Jurkat, Clone E6-1 (cell line): ENCODE measurements at places on chromosomes 7 and 10.

DNA sequence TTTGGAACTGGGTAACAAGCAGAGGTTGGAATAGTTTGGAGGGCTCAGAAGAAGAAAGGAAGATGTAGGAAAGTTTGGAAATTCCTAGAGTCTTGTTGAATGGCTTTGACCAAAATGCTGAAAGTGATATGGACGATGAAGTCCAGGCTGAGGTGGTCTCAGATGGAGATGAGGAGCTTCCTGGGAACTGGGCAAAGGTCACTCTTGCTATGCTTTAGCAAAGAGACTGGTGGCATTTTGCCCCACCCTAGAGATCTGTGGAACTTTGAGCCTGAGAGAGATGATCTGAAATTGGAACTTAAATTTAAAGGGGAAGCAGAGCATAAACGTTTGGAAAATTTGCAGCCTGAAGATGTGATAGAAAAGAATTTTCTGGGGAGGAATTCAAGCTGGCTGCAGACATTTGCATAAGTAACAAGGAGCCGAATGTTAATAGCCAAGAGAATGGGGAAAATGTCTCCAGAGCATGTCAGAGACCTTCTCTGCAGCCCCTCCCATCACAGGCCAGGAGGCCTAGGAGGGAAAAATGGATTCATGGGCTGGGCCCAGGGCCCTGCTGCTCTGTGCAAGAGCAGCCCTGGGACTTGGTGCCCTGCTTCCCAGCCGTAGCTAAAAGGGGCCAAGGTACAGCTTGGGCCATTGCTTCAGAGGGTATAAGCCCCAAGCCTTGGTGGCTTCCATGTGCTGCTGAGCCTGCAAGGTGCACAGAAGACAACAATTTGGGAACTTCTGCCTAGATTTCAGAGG lies 3.6 kb downstream of the PDSS1 start:
- no peak for DNase-seq

GRCh38 chr10:71832967-71833366 lies 18.1 kb downstream of the PSAP start:
- DNase-seq, result no peak

DNA sequence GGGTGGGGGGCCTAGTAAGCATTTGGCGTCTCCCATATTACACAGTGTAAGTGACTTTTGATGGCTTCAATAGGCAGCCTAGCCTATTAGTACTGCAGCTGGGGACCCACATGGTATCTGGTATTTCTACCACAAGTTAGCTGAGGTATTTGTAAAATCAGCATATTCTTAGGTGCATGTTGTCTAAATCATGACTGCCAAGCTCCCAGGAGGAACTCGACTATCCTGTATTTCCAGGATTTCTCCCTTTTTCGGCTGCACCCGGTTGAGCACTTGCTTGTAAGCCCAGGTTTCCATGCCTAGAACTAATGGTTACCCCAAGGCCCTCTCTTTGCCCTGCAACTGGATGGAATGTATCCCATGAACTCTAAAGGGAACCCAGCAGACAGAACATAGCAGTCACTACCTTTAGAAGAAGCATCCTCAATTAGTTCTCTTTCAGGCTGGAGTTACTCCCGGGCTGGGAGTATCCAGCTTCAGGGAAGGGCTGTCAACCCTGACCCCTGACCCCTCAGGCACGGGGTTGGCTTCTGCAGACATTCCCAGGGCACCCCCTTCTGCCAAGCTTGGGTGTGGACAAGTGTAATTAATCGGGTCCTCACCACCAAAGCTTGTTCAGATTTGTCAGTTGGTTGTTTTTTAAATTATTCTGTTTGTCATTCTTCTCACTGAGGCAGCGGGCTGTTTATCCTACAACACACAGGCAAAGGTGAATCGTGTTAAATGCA lies 90.3 kb upstream of the PARD3 start:
- no peak for DNase-seq

GRCh38 chr7:39670052-39670451 lies 46.7 kb downstream of the RALA start:
- no peak for DNase-seq

- no peak for DNase-seq
These were observed 1146.6 kb upstream of the C7orf33 start for GRCh38 chr7:147443942-147444341.

DNA sequence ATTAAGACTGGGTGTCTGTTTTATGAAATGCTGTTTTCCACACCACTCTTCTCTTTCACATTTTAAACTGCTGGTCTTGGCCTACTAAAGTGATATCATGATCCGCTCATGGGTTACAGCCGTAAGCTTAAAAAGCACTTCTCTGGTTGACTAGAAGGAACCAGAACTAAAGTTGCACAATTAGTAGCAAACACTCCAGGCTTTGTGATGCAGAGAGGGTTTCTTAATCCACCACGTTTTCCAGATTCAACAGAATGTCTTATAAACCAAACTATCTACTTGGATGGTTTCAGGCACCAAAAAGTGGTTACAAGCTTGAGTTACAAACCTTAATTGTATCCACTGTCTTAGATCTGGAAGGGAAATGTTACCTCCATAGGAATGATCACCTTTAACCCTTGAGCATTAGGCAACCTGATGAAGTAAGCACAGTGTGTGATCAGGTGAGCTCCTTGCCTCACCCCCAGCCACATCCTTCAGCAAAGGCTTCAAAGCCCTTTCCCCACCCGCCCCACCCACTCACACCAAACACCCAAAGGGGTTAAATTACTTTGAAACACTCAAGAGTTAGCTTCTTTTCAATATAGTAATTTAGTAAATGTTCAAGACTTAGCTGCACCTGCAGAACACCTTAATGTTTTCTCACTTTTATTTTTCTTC lies 3.5 kb downstream of the ELMO1 start:
- DNase-seq, result no peak

GRCh38 chr10:7412237-7412927 lies 1.5 kb upstream of the SFMBT2 start:
- DNase-seq, result no peak

DNA sequence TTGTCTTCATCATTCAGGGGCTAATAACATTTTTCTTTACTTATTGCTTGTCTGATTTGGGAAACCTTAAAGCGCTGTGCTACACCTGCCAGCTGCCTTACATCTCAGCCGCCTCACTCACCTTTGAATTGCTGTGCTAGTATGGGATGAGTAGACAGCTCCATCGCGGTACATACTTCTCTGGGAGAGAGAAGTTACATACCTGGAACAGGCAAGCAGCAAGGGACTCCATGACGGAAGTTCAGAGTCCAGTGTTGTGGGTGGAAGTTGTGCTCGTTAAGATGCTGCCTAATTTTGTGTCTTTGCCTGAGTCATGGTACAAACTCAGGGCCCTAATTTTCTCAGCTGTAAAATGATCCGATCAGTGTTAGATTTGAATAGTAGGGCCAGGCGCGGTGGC lies 1.9 kb downstream of the NUB1 start:
- DNase-seq, result no peak

- no peak for DNase-seq
These were observed 9.7 kb downstream of the MXI1 start for GRCh38 chr10:110216942-110217661.

GRCh38 chr10:87976101-87976743 lies 112.8 kb downstream of the PTEN start:
- DNase-seq, result no peak

GRCh38 chr7:108421720-108422331 lies 34.4 kb downstream of the NRCAM start:
- DNase-seq, result no peak

DNA sequence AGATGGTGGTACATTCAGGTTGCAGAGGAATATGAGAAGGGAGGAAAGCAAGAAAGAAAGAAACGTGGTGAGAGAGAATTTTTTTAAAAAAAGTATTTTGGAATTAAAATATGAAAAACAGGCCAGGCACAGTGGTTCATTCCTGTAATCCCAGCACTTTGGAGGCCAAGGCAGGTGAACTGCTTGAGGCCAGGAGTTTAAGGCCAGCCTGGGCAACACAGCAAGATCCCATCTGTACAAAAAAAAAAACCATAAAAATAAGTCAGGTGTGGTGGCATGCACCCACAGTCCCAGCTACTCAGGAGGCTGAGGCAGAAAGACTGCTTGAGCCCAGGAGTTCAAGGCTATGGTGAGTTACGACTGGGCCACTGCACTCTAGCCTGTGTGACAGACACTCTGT lies 112.1 kb downstream of the PARD3 start:
- no peak for DNase-seq

- no peak for DNase-seq
These were observed 51.4 kb upstream of the AMPH start for GRCh38 chr7:38682606-38683005.

DNA sequence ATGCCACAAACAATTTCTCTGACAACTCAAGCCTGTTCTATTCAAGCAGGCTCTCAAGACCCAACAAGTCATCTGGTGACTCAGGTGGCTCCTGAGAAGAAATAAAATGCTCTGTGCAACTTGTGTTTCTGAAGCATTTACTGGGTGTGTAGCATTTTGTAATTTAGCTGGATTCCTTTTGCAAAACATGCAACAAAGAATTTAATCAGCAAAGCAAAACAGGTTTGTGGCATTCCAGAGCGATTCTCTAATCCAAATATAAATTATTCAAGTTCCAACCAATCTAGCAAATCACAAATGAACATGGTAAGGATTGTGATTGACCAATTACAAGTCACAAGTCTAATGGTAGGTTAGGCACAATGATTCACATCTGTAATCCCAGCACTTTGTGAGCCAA lies 39.8 kb upstream of the C10orf67 start:
- no peak for DNase-seq

GRCh38 chr7:33779216-33779615 lies 126.1 kb upstream of the BMPER start:
- no peak for DNase-seq

DNA sequence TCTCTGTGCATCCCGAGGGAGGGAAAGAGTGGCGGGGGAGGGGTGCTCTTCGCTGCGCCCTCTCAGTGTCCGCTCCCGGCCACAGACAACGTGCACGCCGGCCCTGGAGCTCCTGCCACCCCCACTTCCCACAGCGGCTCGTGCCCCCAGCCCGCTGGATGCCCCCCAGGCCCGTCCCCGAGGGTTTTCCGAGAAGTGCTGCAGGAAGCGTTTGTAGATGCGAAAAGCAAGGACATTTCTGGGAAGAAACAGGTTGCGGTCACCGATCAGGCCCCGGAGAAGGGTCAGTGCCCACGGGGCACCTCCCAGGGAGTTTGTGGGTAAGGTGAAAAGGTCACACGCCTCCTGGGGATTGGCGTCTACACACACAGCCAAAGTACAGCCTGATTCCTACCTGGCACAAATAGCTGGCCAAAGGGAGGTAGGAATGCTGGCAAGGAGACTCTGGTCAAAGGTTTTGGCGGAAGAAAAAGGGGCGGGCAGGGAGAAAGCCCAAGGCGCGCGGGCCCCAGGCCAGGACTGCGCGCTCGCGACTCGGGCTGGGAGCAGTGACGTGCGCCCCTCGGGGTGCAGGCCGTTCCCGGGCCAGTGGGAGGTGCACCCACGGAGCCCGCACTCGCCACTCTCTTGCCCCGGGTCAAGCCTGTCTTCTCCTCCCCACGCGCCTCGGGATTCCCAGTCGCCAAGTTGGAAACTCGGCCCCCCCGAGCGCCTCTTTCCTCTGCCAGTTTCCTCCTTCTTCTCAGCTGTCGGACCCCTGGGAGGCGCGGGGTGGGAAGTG lies 1.5 kb upstream of the NRP1 start:
- DNase-seq, result no peak

DNA sequence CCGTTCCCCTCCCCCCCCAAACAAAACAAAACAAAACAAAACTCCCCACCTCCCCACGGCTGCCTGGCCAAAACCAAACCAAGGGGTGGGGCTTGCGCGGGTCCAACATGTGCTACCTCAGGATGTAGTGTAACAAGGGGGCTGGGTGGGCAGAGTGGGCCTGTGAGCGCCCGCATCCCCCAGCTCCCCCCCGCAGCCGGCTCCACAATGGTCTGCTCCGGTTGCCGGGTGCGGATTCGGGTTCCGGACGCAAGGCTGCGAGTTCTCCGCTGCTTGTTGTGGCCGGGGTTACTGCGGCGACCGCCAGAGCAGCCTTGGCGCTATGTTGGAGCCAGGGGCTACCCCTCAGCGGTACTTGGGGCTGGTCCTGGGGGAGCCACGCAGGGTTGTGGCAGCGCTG lies 4.9 kb downstream of the C10orf143 start:
- DNase-seq, result no peak

DNA sequence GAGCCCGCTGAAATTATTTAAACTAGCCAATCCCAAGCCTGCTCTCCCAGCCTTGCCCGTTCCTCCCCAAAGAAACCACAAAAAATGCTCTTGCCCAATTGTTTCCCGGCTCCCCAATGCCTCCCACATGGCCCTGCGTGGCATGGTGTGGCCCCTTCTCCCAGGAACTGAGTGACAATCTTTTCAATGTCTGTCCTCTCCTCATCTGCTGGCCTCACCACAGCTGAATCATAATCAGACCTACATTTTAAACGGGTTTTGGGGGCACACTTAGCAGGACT lies 201.5 kb downstream of the PRPF18 start:
- DNase-seq, result no peak
